H1 (cell line): ENCODE measurements at places on chromosomes 5 and 9.

- DNase-seq: no peak
Measured at GRCh38 chr9:90974643-90975245, 173.1 kb downstream of the SYK start.

- no peak for DNase-seq
Measured at GRCh38 chr5:51227963-51228470, 155.2 kb upstream of the ISL1 start.

- no peak for DNase-seq
Measured at GRCh38 chr9:32596096-32596865, 23.3 kb upstream of the NDUFB6 start.

DNA sequence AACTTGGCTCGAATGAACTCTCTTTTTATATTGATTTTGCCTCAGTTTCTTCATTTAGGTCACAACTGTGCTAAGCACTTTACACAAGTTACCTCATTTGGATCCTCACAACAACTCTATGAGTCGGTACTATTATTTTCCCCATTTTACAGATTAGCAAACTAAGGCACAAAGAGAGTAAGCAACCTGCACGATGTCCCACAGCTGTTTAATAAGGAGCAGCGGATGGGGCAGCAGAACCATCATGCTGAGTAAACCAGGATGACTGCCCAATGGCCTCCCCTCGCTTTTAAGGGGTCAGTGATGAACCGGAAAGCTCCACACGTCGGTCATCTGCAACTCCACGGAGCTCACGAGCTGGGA, 607 bp downstream of the PRELID2 start:
- no peak for DNase-seq

- no peak for DNase-seq
Measured at GRCh38 chr5:2149195-2149539, 266.4 kb upstream of the IRX4 start.

DNA sequence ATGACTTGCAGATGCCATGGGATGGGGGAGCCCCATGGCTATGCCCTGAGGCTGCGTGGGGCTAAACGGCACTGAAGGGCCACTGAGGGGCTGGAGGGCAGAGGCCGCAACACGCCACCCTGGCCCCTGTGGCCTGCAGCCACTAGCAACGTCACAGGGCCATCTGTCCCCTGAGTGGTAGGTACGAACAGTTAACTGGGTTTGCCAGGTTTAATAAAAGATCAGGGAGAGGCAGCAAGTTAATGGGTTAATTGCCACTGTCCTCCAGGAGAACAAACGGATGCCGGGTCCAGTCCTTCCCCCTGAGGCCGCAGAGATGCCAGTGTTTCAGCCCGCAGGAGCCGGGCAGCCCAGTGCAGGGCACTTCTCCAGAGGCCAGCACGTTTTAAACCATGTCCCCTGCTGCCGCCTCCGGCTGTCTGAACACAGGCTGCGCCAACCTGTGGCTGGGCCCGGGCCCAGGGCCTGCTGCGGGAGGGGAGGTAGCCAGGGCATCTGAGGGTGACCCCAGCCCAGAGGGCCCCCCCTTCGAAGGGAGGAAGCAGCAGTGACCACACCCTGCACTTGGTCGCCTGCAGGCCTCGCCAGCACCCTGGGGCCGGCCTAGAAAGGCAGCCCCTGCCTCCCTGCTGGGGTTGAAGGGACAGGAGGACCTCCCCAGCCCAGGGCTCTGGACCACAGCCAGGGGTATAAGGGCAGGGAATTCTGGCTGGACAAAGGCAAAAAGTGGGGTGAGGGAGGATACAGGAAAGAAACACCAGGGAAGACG, 227.3 kb downstream of the FANCC start:
- DNase-seq: no peak

DNA sequence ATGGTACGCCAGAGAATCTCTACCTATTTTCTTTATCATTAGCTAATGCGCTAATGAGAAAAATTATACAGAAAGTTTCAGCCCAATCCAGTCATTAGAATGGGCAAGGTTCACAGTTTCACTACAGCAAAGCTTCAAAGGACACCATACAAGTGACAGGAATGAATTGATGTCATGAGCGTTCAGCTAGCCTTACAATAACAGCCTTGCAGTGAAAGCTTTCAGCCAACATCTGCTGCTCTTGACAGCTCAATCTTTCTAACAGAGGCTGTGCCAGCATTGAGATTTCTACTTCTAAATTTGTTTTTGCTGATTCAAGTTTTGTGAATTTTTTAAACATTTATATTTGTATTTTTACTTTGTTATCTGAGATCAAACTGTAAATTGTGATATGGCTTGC, 302.4 kb upstream of the FAM174A start:
- DNase-seq: no peak

GRCh38 chr5:160464466-160464797, 42.8 kb downstream of the PTTG1 start:
- no peak for DNase-seq

DNA sequence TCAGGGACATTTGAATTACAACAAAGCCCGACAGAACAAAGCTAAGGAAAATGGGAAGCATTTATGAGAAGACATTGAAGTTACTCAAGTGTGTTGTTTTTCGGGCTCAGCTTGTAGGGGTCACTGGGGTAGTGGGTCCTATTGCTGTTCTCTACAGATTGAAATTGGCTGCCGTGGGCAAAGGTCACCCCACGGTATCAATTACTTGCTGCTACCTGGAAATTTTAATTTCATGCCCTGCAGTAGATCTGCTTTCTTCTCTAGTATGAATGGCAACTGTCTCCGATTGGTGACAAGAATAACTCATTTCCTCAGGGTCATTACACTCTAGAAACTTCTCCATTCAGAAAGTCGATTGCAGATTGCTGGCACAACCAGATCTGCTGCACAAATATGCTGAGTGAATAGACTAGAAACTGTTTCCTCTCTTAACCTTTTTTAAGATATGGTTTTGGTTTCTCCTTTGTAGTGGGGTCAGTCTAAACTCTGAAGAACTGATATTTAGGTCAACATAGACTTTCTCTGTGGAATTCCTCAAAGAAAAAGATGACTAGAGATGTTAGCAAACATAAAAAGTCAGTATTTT, 454.1 kb downstream of the ARHGEF28 start:
- no peak for DNase-seq

GRCh38 chr9:100417815-100418214, 9.1 kb upstream of the MSANTD3 start:
- DNase-seq: no peak
